Effector CD8-positive, alpha-beta T cell (primary cell): ENCODE measurements at places on chromosomes 4 and X.

DNA sequence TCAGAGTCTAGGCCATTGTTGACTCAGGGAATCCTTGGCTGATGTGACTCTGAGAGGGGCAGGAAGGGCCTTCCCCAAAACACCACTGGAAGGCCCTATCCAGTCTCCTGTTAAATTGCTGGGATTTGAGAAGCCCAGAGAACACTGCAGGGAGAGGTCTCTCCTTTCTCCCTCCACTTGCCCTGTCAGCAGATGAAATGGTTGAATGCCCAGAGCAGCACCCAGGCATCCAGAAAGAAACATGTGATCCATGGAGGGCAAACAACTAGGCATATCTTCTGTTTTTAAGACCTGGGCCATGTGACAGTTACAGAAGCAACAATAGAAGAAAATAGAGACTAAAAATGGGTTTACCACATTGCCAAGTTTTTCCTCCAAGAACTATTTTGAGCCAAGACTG lies 291.1 kb downstream of the QDPR start:
- DNase-seq = no peak

- DNase-seq = no peak
These were observed 88.0 kb downstream of the ARSF start for GRCh38 chrX:3129256-3129655.

GRCh38 chr4:74133786-74134499 lies 24.0 kb upstream of the MTHFD2L start:
- peak; percentile 9 for DNase-seq

- no peak for DNase-seq
These were observed 55.9 kb downstream of the MXRA5 start for GRCh38 chrX:3290561-3290960.
